ENCODE measurements at places on chromosomes 6 and 20.

- no peaks in the 10 kb centered on the region for H3K36me3 ChIP-seq
- H3K27me3 ChIP-seq = no peaks in the 10 kb centered on the region
- H3K27ac ChIP-seq = no peak overlapping the region
- no peak overlapping the region for H3K4me3 ChIP-seq
- no peaks in the 10 kb centered on the region for H3K4me1 ChIP-seq
Observed at GRCh38 chr20:17381724-17382123, 149.5 kb downstream of the BFSP1 start.

- H3K4me1 ChIP-seq = no peaks in the 10 kb centered on the region
- no peak for DNase-seq
- no peak overlapping the region for H3K27ac ChIP-seq
- H3K4me3 ChIP-seq = no peak overlapping the region
- no peaks in the 10 kb centered on the region for H3K36me3 ChIP-seq
- H3K27me3 ChIP-seq = no peaks in the 10 kb centered on the region
Observed at GRCh38 chr6:69953491-69953890, 87.1 kb downstream of the COL19A1 start.

- H3K27me3 ChIP-seq = no peaks in the 10 kb centered on the region
- H3K27ac ChIP-seq = no peak overlapping the region
- no peaks in the 10 kb centered on the region for H3K36me3 ChIP-seq
- no peak overlapping the region for H3K4me3 ChIP-seq
- H3K4me1 ChIP-seq = peaks cover 3% of the 10 kb centered on the region
Observed at GRCh38 chr6:20704325-20705025, 170.2 kb downstream of the CDKAL1 start.

DNA sequence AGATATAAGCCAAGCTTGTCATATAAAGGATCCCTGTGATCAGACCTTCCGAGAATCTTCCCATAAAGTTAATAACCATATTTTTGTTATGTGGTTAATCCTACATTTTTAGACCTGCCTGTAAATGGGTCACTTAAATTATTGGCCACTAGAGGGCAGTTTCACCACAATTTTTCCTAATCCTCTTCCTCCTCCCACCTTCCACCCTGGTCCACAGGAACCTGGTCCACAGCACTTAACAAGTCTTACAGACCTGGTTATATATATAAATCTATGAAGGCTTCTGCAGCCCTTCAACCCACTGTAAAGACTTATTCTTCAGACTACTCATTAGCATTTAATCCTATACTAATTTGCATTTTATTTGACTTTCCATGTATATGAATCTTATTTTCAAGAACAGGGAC, 28.3 kb downstream of the MRS2 start:
- H3K36me3 ChIP-seq = peaks cover 2% of the 10 kb centered on the region
- no peaks in the 10 kb centered on the region for H3K4me1 ChIP-seq
- no peak overlapping the region for H3K4me3 ChIP-seq
- DNase-seq = peak; percentile 54
- no peaks in the 10 kb centered on the region for H3K27me3 ChIP-seq

DNA sequence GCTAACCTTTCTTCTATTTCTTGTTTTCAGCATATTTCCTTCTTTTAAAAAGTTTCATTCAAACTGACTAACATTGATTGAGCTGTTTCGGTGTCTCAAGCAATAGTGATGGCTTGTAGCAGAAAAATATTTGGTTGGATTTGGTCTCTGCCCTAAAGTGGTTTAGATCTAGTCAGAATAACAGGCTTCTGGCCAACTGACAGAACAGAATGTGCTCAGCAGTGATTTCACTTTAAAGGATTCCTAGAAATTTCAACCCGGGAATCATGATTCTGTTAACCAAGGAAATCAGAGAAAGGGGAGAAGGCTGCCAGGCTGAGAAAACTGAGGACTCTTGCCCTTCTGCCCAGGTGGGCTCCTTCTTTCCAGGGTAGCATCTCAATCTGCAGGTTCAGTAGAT, 16.6 kb upstream of the GSTA1 start:
- H3K27ac ChIP-seq = no peak overlapping the region
- H3K36me3 ChIP-seq = no peaks in the 10 kb centered on the region
- no peak overlapping the region for H3K4me3 ChIP-seq
- no peaks in the 10 kb centered on the region for H3K4me1 ChIP-seq
- H3K27me3 ChIP-seq = no peaks in the 10 kb centered on the region

DNA sequence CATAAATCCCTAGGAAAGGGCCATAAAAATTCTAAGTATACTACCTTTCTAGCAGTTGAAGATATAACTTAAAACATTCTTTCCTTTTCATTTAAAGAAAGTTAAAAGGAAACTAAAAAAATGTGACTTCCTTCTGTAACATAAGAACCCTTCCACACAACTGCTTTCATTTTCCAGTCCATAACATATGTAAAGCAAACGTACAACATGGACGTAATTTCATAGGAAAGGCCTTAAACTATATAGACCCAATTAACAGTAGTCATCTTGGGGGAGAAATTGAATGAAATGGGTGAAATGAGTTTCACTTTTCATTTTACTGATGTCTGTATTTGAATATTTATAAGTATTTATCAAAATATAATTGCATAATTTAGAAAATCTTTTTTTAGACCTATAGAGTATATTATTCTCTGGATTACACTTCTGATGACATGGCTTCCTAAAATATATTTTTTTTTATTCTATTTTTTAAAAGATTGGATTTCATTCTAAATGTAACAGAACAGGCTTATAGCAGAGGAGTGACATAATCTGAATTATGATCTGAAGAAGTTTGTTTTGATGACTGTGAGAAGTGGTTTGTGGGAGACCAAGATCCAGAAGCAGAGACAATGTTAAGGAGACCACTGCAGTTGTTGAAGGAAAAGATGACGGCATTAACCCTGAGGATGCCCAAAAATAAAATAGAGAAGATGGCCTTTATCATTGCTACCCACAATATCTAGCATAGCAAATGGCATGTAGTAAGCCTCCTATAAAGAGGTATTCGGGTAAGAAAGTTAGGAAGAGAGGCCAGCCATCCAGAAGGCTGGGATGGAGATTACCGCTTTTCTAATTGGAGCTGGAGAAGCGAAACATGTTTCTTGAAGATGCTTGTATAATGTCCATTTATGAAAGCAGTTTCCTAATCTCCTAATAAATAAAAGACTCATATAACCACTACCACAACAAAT, 260.4 kb downstream of the PTPRK start:
- no peak overlapping the region for H3K4me3 ChIP-seq
- H3K36me3 ChIP-seq = no peaks in the 10 kb centered on the region
- H3K27me3 ChIP-seq = no peaks in the 10 kb centered on the region
- no peaks in the 10 kb centered on the region for H3K4me1 ChIP-seq

GRCh38 chr6:160252073-160252813, 6.4 kb downstream of the SLC22A2 start:
- no peaks in the 10 kb centered on the region for H3K27me3 ChIP-seq
- H3K4me3 ChIP-seq = no peak overlapping the region
- H3K36me3 ChIP-seq = no peaks in the 10 kb centered on the region
- H3K27ac ChIP-seq = no peak overlapping the region
- no peaks in the 10 kb centered on the region for H3K4me1 ChIP-seq

DNA sequence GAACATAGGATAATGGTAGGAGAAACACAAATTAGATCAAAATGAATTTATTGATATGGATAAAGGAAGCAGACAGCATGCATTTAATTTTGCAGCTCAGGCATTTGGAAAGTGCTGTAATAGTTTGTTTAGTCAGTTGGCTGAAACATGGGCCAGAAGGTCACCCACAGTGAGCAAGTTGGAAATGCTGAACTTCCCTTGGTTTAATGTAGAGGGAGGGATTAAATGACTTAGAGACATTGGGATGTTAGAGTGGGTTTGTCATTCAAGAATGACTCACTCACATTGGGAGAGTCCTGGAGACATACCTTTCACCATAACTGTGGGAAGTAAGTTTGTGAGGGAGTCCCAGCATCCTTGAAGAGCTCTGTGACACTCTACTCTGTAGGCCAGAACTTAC, 231.5 kb upstream of the PLCB4 start:
- H3K27ac ChIP-seq = no peak overlapping the region
- H3K4me1 ChIP-seq = no peaks in the 10 kb centered on the region
- peak; percentile 21 for DNase-seq
- no peaks in the 10 kb centered on the region for H3K27me3 ChIP-seq
- no peak overlapping the region for H3K4me3 ChIP-seq
- H3K36me3 ChIP-seq = no peaks in the 10 kb centered on the region

DNA sequence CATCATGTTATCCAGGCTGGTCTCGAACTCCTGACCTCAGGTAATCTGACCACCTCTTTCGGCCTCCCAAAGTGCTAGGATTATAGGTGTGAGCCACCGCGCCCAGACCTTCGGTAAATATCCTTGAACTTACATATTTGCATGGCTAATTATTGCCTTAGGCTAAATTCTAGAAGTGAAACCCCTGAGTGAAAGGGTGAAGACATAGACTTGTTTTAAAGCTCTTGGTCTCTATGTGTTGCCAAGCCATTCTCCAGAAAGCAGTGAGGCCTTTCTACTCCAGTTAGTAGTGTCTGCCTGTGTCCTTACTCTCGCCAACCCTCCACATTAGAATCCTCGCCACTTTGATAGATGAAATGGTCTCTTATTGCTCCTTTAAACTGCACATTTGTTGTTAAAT, 2.6 kb upstream of the NOTCH4 start:
- H3K36me3 ChIP-seq = no peaks in the 10 kb centered on the region
- no peak overlapping the region for H3K4me3 ChIP-seq
- H3K4me1 ChIP-seq = no peaks in the 10 kb centered on the region
- DNase-seq = no peak
- H3K27me3 ChIP-seq = no peaks in the 10 kb centered on the region
- no peak overlapping the region for H3K27ac ChIP-seq

DNA sequence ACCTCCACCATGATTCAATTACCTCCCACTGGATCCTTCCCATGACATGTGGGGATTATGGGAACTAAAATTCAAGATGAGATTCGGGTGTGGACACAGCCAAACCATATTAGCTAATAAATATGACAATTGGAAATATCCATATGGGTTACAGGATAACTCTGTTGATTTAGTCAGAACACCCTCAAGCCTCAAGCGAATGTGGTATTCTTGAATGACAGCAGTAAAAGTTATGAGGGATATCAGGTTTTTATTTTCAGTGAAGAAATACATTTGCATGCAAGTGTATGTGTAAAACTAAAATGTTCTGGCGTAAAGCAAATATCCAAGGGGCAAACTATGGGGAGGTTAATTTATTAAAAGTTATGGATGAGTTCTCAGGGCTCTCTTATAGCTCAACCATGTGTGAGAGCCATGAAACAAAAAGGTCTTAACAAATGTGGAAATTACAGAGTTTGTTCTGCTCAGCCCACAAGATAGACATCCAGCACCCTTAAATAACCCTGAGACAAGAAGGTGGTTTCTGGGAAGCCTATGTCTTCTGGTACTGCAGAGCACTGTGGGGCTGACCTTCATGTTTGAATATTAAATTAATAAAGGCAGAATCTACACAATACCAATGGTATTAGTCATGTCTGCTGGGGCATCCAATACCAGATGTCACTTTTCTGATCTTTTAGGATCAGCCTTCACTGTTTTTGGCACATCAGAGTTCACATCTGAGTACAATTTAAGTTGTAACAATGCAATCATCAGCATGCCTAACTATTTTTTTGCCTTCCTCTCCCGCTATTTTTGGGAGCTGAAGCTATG, 370.5 kb upstream of the RSPO3 start:
- no peak for DNase-seq
- H3K27ac ChIP-seq = no peak overlapping the region
- H3K27me3 ChIP-seq = no peaks in the 10 kb centered on the region
- H3K4me1 ChIP-seq = no peaks in the 10 kb centered on the region
- H3K36me3 ChIP-seq = no peaks in the 10 kb centered on the region

DNA sequence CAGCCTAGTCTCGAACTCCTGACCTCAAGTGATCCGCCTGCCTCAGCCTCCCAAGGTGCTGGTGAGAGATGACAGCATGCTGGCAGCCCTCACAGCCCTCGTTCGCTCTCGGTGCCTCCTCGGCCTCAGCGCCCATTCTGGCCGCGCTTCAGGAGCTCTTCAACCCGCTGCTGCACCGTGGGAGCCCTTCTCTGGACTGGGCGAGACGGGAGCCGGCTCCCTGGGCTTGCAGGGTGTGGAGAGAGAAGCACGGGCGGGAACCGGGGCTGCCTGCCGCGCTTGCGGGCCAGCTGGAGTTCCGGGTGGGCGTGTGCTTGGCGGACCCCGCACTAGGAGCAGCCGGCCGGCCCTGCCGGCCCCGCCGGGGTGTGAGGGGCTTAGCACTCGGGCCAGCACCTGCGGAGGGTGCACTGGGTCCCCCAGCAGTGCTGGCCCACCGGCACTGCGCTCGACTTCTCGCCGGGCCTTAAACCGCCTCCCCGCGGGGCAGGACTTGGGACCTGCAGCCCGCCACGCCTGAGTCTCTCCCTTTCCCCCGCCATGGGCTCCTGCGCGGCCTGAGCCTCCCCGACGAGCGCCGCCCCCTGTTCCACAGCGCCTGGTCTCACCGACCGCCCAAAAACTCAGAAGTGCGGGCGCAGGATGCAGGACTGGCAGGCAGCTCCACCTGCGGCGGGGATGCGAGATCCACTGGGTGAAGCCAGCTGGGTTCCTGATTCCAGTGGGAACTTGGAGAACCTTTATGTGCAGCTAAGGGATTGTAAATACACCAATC, 31.5 kb upstream of the RANBP9 start:
- H3K27ac ChIP-seq = no peak overlapping the region
- no peak for DNase-seq
- no peak overlapping the region for H3K4me3 ChIP-seq
- no peaks in the 10 kb centered on the region for H3K36me3 ChIP-seq

DNA sequence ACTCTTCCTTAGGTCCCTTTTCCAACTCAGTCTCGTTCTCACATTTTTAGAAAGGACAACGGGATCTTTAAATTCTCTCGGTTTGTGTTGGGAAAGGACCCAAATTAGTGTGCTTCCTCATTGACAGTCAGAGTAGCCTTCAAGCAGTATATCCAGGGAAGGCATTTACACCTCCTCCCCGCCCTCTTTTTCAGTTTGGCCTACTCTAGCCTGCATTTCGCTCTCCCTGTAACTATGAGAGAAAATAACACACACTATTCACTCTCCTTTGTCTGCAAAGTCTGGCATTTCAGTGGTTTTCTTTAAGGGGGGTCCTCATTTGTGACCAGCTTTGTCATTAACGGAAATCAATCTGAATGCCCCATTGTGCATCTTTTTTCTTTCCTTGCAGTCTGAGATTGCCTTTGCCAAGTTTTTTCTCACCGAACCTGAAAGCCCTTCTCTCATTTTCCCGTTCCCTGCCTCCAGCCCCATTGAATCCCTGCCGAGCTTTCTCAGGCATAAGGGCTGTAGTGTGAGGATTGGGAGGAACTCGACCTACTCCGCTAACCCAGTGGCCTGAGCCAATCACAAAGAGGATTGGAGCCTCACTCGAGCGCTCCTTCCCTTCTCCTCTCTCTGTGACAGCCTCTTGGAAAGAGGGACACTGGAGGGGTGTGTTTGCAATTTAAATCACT, 393 bp upstream of the FABP7 start:
- H3K27me3 ChIP-seq = peaks cover 25% of the 10 kb centered on the region
- no peak overlapping the region for H3K4me3 ChIP-seq

DNA sequence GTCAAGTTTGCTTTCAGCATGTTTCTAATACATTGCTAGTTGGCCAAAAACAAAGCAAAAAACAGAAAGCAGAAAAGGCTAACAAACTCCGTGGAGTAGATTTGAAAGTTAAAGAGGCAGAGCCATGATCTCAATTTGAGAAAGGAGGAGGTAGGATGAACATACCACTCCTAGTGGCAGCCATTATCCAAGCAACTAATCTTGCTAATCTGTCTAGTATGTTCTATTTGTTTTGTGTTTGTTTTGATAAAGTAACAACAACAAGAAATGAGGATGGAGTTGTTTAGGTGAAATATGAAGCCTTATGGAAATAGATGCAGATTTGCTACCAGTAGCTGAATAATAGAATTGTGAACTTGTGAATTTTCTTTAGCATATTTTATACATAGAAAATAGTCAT, 295.5 kb upstream of the PRDM1 start:
- H3K4me3 ChIP-seq = no peak overlapping the region
- no peak overlapping the region for H3K27ac ChIP-seq
- H3K27me3 ChIP-seq = peaks cover 4% of the 10 kb centered on the region
- H3K4me1 ChIP-seq = no peaks in the 10 kb centered on the region
- no peaks in the 10 kb centered on the region for H3K36me3 ChIP-seq
- DNase-seq = no peak

GRCh38 chr20:48374991-48375595, 452.7 kb downstream of the PREX1 start:
- H3K4me3 ChIP-seq = no peak overlapping the region
- no peak overlapping the region for H3K27ac ChIP-seq
